ENCODE measurements at places on chromosomes 1 and 21. TPM values are rescaled to one million over a fixed set of nuclear protein-coding genes. Genes with fewer than 3 reads are reported as not detected.

- H3K27ac ChIP-seq: no peak overlapping the region
- H3K27me3 ChIP-seq: no peaks in the 10 kb centered on the region
- no peak for DNase-seq
These were observed 3.0 kb downstream of the DUSP23 start for GRCh38 chr1:159783724-159784123.

DNA sequence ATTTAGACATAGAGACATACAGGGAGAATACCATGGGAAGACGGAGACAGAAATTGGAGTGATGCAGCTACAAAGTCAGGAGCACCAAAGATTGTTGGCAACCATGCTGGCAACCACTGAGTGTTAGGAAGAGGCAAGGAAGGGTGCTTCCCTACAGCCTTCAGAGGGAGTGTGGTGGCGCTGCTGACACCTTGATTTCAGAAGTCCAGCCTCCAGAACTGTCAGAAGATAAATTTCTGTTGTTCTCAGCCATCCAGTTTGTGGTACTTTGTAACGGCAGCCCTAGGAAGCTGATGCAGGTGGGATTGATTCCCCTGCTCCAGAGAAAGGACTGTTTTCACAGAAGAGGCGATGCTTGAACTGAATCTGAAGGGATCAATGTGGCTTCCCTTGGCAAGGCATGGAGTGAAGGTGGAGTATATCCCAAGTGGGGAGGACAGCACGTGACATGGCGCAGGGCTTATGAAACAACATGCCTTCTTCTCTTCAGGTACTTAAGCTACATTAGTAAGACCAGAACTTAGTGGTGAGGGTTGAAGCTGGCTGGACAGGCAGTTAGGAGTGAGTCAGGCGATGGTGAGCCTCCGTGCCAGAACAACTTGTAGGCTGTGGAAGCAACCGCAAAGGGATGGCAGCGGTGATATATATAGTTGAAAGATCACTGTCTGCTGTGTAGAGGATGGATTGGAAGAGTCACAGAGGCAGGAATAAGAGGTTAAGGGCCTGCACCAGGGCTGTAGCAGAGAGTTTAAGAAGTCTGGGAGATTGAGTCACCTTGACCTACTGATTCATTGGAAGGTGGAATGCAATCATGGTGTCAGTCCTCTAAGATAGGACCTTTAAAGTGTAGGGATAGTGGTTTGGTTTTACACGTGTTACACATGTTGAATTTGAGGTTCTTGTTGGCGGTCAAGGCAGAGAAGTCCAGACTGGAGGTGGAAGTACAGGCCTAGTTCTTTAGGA, 2.1 kb downstream of the LEPR start:
- DNase-seq: no peak
- peak overlapping the region; percentile 82 for H3K4me3 ChIP-seq
- peaks cover 21% of the 10 kb centered on the region for H3K36me3 ChIP-seq
- H3K27ac ChIP-seq: no peak overlapping the region
- H3K4me1 ChIP-seq: peaks cover 14% of the 10 kb centered on the region

DNA sequence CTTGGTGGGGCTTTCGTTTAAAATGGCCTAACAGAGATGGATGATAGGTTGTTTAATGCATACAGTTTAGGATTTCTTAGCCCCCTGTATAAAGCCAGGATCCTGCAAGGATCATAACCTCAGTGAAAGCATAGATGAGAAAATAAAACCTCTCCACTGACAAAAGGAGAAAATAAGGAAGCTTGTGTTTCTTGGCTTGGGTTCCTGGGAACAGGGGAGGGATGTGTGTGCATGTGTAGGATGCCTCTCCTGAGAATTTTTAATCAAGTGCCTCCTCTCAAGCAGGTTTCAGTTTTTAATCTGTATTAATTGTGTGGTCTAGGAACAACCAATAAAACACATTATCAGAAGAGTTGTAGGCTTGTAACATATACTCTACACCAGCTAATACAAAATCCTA, 26.1 kb downstream of the PRKACB start:
- peaks cover 9% of the 10 kb centered on the region for H3K4me1 ChIP-seq
- DNase-seq: no peak
- H3K4me3 ChIP-seq: no peak overlapping the region

- H3K27ac ChIP-seq: no peak overlapping the region
- no peak for DNase-seq
- peaks cover 69% of the 10 kb centered on the region for H3K36me3 ChIP-seq
- no peaks in the 10 kb centered on the region for H3K27me3 ChIP-seq
- H3K4me1 ChIP-seq: peaks cover 52% of the 10 kb centered on the region
- peak overlapping the region; percentile 12 for H3K4me3 ChIP-seq
These were observed 2.7 kb downstream of the KHDC4 start for GRCh38 chr1:155931332-155932038.

GRCh38 chr1:245835386-245835785, 671.7 kb downstream of the SMYD3 start:
- H3K36me3 ChIP-seq: no peaks in the 10 kb centered on the region
- no peaks in the 10 kb centered on the region for H3K4me1 ChIP-seq
- no peak for DNase-seq
- no peaks in the 10 kb centered on the region for H3K27me3 ChIP-seq
- H3K27ac ChIP-seq: no peak overlapping the region

DNA sequence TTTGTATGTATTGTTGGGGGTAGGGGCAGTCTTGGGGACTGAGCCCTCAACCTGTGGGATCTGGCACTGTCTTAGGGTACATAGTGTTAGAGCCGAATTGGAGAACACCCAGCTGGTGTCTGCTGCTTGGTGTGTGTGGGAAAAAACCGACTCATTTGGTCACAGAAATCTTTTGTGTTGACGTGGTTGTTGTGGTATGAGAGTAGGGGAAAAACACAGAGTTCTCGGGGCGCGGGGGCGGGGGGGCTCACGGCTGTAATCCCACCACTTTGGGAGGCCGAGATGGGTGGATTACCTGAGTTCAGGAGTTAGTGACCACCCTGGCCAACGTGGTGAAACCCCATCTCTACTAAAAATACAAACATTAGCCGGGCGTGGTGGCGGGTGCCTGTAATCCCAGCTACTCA, 15.3 kb upstream of the SRSF10 start:
- DNase-seq: no peak
- H3K36me3 ChIP-seq: no peaks in the 10 kb centered on the region
- H3K4me1 ChIP-seq: no peaks in the 10 kb centered on the region
- H3K27me3 ChIP-seq: no peaks in the 10 kb centered on the region

- H3K27ac ChIP-seq: no peak overlapping the region
- H3K27me3 ChIP-seq: no peaks in the 10 kb centered on the region
These were observed 32.4 kb downstream of the LTN1 start for GRCh38 chr21:28960245-28960644.

DNA sequence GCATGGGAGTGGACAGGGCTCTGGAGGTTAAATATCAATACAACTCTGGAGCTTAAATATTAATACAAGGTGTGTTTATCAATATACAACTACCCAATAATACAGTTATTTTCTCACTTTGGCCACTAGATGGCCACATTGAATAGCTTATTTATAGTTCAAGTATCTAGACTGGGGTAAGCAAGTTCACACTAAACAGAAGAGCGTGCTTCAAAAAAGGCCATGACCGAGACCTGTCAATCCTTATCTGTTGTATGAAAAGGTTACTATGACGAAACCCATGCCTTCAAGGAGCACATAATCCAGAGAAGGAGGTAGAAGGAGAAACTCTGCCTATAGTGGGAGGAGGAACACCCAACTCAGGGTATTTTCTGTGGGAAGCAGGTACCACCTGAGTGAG, 29.1 kb downstream of the CHML start:
- no peaks in the 10 kb centered on the region for H3K36me3 ChIP-seq
- no peak overlapping the region for H3K27ac ChIP-seq
- no peak overlapping the region for H3K4me3 ChIP-seq
- H3K27me3 ChIP-seq: peaks cover 6% of the 10 kb centered on the region
- no peaks in the 10 kb centered on the region for H3K4me1 ChIP-seq
- DNase-seq: no peak

- H3K27ac ChIP-seq: no peak overlapping the region
- H3K4me3 ChIP-seq: no peak overlapping the region
- DNase-seq: no peak
- no peaks in the 10 kb centered on the region for H3K36me3 ChIP-seq
- peaks cover 33% of the 10 kb centered on the region for H3K4me1 ChIP-seq
- no peaks in the 10 kb centered on the region for H3K27me3 ChIP-seq
These were observed 3.2 kb upstream of the COL24A1 start for GRCh38 chr1:86159800-86160199.

DNA sequence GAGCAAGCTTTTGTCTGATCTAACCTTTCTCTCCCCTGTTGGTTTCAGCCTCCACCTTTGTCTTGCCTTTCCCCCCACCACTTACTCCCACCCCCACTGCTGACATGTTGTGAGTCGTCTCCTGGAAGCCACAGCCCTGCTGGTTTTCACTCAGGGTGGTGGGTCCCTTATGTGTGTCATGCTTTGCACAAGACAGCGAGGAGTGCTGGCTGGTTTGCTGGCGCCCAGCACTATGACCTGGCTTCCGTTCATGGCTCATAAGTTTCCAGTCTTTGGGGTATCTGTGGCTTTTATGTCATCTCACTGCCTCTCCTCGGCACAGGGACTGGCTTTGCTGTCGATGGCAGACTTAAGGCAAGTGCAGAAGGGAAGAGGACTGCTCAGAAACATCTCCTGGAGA, 177.7 kb downstream of the KIF26B start:
- no peaks in the 10 kb centered on the region for H3K27me3 ChIP-seq
- no peaks in the 10 kb centered on the region for H3K36me3 ChIP-seq
- H3K27ac ChIP-seq: no peak overlapping the region
- no peak for DNase-seq

- H3K36me3 ChIP-seq: no peaks in the 10 kb centered on the region
- H3K4me3 ChIP-seq: no peak overlapping the region
- no peak overlapping the region for H3K27ac ChIP-seq
- no peak for DNase-seq
These were observed 35.6 kb downstream of the IL23R start for GRCh38 chr1:67201891-67202290.

DNA sequence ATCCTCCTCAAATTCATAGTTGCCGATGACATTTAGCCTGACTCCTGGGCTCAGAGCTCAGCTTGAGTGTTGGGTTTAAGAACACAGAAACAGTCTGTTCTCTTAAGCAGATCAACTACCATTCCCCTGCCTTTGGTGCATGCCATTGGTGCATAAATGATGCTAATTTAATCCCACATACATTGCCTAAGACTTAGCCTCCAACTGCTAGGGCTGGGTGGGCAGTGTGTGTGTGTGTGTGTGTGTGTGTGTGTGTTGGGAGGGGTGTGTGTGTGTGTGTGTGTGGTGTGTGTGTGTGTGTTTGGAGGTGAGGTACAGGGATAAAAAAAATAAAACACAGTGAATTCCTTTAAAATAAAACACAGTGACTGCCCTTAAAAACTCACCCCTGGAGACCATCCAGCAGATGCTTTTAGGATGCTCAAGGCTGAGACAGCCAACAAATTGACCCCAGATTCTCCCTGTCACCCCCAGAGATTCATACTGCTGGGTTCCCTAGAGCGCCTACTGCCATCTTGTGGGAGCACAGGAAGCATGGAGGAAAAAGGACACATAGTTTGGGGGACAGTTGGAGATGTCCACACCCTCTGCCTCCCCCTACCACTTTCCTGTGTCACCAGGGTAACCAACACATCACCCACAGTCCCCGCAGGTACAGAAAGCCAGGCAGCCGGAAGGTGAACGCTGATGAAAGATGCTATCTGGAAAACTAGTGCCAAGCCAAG, 30.6 kb downstream of the KLHDC7A start:
- no peak overlapping the region for H3K4me3 ChIP-seq
- no peaks in the 10 kb centered on the region for H3K4me1 ChIP-seq
- peaks cover 22% of the 10 kb centered on the region for H3K27me3 ChIP-seq
- no peaks in the 10 kb centered on the region for H3K36me3 ChIP-seq
- peak; percentile 17 for DNase-seq
- H3K27ac ChIP-seq: no peak overlapping the region

DNA sequence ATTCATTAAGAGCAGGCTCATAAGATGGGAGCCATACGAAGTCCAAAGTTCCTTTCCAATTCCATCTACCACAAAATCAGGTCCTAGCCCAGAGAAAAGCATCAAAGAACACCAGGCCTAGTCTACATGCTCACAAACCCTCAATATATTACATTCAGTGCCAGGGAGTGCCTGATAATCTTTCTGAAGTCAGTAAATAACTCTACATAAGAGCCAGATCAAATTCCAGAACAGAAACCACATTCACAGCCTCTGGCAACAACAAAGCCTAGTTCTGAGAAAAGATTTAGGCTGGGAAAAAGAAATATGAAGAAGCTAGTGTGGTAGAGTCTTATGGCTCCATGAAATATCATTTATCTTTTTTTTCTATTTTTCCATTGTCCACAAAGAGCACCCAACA, 40.5 kb upstream of the RBBP5 start:
- no peak overlapping the region for H3K27ac ChIP-seq
- DNase-seq: no peak
- no peaks in the 10 kb centered on the region for H3K4me1 ChIP-seq
- H3K27me3 ChIP-seq: no peaks in the 10 kb centered on the region

DNA sequence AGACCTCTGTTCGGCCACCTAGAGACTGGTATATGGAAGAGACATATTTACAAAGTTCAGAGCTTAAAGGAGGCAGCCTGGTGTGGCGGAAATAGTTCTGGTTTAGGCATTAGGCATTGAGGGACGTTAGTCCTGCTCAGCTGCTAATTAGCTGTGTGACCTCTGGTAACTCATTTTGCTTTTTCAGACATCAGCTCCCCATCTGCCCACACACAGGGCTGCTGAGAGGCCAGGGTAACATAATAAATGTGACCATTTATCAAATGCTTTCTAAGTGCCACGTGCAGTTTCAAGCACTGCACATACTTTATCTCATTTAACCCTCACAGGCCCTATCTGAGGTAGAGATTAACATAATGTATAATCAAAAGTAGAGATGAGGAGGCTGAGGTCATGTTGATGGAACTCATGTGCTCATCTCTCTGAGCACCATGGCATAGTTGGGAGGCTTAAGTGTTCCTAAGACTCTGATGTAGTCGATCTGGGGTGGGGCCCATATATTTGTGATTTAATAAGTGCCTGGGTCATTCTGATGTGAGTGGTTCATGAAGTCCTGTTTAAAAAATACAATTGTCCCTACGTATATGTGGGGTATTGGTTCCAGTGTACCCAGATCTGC, 267.2 kb upstream of the PLXNA2 start:
- H3K27ac ChIP-seq: no peak overlapping the region
- H3K4me3 ChIP-seq: no peak overlapping the region
- H3K27me3 ChIP-seq: no peaks in the 10 kb centered on the region
- DNase-seq: no peak

DNA sequence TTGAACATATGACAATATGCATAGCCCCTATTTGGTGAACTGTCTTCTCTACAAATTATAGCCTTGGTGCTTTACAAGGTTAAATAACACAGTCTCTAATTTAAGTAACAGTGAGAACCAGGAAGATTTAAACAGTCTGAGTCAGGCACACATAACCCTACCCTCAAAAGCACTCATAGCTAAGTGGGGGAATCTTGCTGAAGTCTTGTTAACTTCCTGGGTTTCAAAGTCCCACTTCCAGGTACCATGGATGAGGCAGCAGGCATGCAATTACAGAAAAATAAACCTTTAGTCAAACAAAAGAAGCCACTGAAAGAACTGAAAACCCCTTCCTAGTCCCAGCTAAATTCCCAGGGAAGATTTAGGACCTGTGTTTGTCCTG, 147.6 kb downstream of the PBX1 start:
- H3K4me3 ChIP-seq: no peak overlapping the region
- H3K4me1 ChIP-seq: peaks cover 56% of the 10 kb centered on the region
- no peak for DNase-seq
- peak overlapping the region; percentile 76 for H3K27ac ChIP-seq
- H3K36me3 ChIP-seq: no peaks in the 10 kb centered on the region

The RGS1 gene
- total RNA-seq: 12.0 TPM

The CYP2J2 gene
- total RNA-seq: 0.42 TPM

The ZNF683 gene
- total RNA-seq: not detected

The CRABP2 gene
- 3.3 TPM for total RNA-seq

The NPPA gene
- not detected for total RNA-seq

The LRRC47 gene
- 50.5 TPM for total RNA-seq

The LCE3D gene
- total RNA-seq: not detected

All from esophagus muscularis mucosa (tissue), 4 donors.